ENCODE measurements at places on chromosomes 3 and 15.

DNA sequence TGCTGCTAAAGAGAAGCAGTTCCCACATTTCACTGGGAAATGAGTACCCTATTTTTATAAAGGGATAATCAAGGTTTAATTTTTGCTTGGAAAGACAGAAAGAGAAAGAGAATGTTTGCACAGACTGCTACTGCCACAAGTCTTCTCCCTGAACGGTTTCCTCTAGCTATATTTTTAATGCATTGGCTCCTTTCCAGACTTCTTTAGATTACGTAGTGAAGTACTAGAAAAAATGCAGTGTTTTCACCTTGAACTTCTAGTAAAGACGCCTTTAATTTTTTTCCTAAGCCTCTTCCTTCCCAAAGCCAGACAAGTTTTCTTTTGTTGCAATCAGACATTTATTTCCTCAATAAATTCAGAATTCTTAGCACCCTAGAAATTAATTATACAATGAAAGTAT lies 248.3 kb upstream of the CCDC54 start:
- no peak for DNase-seq

DNA sequence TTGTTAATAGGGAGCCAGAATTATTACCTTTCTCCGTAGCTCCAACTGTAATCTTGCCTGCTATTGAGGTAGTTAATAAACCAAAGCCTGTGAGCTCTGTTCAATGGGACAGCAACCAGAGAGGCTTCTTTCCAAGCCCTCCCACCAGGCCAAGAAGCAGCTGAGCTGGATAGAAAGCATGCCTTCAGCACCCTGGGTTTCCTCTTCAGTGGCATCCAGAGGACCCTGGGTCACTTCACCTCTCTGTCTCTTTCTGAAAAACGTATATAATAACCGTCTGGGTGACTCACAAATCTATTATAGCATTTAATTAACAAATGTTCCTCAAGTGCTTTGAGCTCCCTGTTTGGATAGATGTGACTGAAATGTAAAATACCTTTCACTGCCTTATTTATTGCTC lies 420.0 kb downstream of the LPP start:
- DNase-seq: no peak

GRCh38 chr3:155535098-155535497 lies 209.8 kb downstream of the PLCH1 start:
- no peak for DNase-seq

DNA sequence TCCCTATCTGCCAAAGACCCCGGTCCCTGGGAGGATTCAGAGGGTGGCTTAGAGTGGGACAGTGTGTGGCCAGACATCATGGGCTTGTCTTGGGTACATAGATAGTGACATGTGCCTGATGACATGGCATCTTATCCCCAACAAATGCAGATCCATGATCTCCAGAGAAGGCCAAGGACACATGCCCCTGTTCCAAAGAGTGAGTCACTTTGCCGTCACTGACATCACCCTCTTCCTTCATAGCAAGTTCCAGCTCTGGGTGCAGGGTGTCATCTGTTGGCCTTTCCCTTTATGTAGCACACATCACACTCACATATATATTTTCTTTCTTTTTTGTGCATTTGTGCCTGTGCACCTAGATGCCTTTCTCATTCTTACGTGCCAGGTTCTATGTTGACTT lies 350.5 kb downstream of the LRTM1 start:
- peak; percentile 16 for DNase-seq

- no peak for DNase-seq
These were observed 229.0 kb downstream of the TLE3 start for GRCh38 chr15:69868756-69869155.

- DNase-seq: no peak
These were observed 44.7 kb downstream of the RORA start for GRCh38 chr15:61184431-61184830.

GRCh38 chr15:66424963-66425612 lies 38.4 kb downstream of the MAP2K1 start:
- no peak for DNase-seq

GRCh38 chr3:63937661-63938651 lies 25.8 kb upstream of the SCAANT1 start:
- no peak for DNase-seq
